ENCODE measurements at places on chromosomes 2 and 18.

DNA sequence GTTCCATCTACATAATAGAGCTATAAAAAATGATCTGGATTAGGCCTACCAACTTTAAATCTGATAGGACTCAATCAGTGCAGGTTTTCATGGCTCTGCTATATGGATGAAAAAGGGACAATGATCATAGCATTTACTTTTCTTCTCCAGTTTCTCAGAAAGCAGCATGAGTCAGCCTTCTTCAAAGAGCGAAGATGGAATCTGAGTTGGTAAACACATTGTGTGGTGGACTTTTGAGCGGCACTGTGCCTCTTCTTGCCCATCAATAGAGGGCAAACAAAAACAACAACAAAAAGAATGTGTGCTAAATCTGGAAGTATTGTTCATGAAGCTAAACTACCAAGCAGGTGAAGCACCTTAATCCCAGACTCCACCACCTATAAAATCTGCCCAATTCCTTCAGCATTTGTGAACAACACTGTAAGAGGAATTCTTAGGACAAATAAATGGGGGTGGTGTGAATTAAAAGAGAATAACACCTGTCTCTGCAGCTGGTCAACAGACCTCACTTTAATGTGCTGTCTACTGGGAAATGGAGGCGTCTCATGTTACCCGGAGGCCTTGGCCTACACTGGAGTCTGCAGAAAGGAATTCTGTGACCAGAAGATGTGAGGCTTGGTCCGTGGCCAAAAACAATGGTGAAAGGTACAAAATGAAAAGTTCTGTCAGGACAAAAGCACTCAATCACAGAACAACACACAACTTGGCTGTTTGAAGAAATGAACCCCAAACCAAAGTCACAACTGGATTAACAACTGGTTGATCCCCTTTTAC, 609.0 kb downstream of the IRS1 start:
- DNase-seq, result no peak

DNA sequence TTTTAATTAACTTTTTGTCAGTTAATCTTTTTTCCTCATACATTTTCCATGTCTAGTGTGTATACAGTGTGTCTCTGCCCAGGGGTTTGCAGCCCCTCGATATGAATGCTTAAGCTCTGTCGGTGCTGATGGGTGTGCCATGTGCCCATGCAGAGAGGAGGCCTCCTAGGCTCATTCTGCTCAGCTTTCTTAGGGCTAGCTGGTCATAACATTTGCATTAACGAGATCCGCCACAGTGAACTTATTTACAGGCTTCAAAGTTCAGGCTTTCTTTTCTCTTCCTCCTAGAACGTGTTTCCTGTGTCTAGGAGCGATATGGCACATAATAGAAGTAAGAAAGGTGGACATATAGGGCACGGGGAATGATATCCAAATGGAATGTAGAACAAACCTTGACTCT, 783.3 kb downstream of the PLCL1 start:
- no peak for DNase-seq

- no peak for DNase-seq
Observed at GRCh38 chr2:108614043-108614545, 79.8 kb downstream of the LIMS1 start.

DNA sequence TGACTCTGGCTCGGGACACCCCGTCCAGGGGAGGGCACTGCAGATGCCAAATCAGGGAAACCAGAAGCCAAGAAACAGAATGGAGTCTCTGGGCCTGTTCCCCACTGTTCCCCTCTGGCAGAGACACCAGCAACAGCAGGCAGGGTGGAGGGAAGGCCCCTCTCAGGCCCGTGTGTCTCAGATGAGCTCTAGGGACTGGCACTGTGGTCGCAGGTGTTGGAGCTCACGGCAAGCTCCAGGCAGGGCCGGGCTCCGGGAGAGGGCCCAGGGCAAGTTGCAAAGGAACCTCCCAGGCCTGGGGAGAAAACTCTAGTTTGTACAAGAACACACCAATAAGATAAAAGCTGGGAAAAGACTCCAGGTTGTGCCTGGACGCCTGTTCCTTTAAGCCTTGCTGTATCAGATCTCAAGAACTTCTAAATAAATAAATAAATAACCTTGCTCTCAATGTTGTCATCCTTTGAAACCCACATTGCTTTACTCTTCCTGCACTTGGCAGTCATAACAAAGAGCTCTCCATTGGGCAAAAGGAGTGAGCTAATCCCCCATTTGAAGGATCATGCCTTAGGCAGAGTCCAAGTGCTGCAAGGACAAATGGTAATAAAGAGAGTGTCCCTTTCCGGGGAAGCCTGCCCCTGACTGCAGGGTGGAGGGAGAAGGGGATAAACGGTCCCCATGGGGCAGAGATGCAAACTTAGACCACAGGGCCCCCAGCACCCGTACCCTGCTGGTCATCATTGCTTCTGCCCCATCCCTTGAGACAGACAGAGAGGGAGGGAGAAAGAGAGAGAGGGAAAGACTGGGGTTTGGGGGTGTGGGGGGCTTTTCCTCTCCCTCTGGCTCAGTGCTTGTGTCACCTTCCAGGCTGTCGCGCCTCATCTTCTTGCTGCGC, 33.3 kb downstream of the CNGA3 start:
- DNase-seq, result no peak

- no peak for DNase-seq
Observed at GRCh38 chr18:21911551-21911950, 171.0 kb downstream of the MIB1 start.
